Amniotic epithelial cell (primary cell): ENCODE measurements at places on chromosomes 5 and 9.

- no peak for DNase-seq
Observed at GRCh38 chr9:89113851-89114250, 64.8 kb downstream of the SHC3 start.

- DNase-seq = peak; percentile 87
Observed at GRCh38 chr5:20572614-20573013, 584.6 kb upstream of the CDH18 start.

- DNase-seq = peak; percentile 21
Observed at GRCh38 chr5:130762031-130762430, 403.0 kb downstream of the HINT1 start.

GRCh38 chr5:169970339-169970738, 10.0 kb downstream of the INSYN2B start:
- no peak for DNase-seq

DNA sequence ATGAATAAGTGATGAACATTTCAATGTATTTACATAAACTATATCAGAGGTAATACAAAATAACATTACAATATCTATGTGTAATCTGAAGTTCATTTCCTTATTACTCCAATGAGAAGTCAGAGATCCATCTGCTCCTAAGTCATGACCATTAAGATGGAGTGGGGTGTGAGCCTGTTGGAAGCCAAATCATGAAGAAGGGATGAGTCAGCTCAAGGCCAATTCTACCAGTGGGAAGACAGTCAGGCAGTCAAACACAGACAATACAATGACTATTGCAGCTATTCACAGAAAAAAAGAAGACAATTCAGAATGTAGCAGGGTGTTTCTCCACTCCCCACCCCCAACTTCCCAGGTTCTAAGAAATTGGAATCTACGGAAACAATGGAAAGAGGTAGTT, 155.0 kb downstream of the NFIB start:
- DNase-seq = peak; percentile 57

GRCh38 chr9:99824378-99825171, 2.9 kb downstream of the NR4A3 start:
- DNase-seq = peak; percentile 11

DNA sequence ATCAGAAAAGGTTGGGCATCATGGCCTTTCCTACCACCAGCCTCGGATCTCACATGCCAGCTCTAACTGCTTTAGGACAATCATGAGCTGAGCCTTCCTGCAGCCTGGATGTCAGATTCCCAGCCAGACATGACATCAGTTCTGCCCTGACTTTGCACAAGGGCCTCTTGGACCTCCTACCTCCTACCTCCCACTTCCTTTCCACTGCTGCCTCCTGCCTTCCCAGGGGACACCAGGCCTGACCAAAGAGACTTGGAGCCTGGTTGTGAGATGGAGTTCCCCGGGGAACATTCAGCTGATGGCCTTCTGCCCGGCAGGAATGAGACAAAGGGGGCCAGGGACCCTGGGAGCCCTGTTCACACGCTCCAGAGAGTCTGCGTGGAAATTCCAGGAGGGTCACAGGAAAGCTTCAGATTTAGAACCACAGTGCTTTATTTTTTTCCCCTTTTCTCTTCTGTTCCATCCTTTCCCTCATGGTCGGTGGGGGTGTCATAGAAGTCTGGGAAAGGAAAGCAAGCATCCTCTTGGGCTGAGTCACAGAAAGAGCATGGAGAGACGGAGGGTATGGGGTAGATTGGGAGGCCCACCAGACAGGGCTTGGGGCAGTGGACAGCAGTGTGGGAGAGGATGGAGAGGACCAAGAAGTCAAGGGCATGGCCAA, 35.4 kb upstream of the IL17B start:
- no peak for DNase-seq

- DNase-seq = no peak
Observed at GRCh38 chr9:104882566-104882965, 45.4 kb downstream of the ABCA1 start.

DNA sequence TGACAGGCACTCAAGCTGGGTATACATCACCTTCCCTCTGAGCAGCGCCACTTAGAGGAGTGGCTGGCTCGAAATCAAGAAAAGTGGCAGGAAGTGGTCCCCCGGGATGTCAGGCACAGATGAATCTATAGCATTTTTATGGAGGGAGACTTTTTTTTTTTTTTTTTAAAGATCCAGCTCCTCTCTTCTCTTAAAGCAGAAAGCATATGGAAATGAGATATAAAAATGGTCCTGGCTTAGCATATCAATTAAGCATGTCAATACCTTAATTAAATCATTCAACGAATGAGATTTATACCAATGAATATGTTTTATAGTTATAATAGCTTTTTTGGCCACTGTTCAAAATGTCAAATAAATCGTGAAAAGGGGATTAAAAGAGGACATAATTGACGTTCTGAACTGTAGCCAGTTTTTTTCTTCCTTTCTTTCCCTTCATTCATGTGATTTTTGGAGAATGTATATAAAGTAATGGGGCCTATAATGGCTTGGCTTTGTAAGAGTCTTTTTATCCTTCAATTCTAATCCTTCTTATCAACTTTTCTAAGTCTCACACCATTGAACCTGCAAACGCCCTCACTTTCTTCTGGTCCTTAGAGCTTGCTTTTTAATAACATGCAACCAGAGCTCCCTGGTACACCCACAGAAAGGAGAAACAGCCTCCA, 319.2 kb upstream of the PANK3 start:
- no peak for DNase-seq

- no peak for DNase-seq
Observed at GRCh38 chr5:17431272-17432050, 66.6 kb upstream of the TAF11L2 start.

GRCh38 chr5:103741984-103742383, 179.4 kb upstream of the NUDT12 start:
- DNase-seq = no peak

DNA sequence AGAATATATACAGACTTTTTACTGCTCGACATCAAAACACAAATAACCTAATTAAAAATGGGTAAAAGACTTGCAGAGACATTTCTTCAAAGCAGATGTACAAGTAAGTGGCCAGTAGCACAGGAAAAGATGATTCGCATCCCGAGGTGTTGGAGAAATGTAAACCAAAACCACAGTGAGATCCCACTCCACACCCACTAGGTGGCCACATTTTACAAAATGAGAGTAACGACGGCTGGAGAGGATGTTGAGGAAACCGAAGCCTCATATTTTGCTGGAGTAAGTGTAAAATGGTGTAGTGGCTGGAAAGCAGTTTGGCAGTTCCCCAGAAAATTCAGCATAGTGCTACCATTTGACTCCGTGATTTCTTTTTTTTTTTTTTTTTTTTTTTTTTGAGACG, 21.3 kb upstream of the GBGT1 start:
- peak; percentile 79 for DNase-seq

DNA sequence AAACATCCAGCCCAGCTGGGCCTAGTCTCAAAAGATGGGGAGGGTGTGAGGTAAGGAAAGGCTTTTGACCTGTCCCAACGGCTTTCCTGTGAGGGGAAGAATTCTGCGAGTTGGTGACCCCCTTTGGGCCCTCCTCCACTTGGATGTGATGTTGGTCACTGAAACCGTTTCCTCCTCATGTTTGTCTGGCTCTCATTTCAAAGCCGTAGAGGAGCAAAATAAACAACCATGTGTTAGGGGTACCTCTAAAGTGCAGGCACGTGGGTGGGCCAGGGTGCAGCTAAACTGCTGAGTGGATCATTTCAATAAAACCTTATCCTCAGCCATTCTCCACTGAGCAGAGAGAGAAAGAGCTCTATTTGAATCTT, 84.3 kb upstream of the MELK start:
- DNase-seq = no peak

DNA sequence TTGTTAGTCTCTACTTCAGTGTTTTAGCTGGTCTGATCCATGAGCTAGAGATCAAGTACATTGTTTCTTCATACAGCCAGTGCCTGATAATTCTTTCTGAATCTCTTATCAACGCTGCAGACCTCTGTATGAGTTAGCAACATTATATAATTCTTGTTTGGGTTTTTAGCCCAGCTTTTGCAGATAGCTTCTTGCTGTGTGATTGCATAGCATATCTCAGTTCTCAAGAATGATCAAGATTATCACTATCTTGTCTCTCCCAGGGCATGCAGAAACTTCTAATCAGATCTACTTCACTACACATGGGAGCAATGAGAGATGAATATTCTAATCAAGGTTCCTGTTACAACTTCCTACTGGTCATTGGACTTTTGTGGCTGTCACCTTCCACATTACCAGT, 158.3 kb downstream of the FAM174A start:
- DNase-seq = peak; percentile 32

- DNase-seq = peak; percentile 56
Observed at GRCh38 chr5:141691867-141692532, 10.0 kb upstream of the ARAP3 start.
